Mesenteric fat pad (tissue), 1 donor: ENCODE measurements at places on chromosomes 7 and 10. TPM values are rescaled to one million over a fixed set of nuclear protein-coding genes. Genes with fewer than 3 reads are reported as not detected.

Gene ELFN1
- total RNA-seq, result 3.7 TPM

Gene NEBL
- 0.80 TPM for total RNA-seq

DNA sequence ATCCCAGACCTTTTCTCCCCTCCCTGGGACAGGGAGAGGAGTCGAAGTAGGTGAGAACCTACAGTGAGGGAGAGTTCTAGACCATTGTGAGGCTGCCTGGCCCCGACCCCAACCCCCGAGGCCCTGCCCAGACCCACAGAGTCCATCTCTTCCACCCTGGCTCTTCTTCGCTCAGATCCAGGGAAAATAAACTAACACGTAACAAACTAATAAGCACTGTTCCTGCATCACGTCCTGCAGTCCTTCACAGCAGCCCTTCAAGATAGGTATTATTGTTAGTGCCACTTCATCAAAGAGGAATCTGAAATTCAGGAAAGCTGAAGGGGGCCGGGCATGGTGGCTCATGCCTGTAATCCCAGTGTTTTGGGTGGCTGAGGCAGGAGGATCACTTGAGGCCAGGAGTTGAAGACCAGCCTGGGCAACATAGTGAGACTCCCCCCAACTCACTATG lies at the start of gene SPACDR:
SPACDR (minus strand) TSS at position 51 of the 451 bp plus-strand sequence. CDS start 235 bp downstream, outside the sequence.
- DNase-seq, result no peak

DNA sequence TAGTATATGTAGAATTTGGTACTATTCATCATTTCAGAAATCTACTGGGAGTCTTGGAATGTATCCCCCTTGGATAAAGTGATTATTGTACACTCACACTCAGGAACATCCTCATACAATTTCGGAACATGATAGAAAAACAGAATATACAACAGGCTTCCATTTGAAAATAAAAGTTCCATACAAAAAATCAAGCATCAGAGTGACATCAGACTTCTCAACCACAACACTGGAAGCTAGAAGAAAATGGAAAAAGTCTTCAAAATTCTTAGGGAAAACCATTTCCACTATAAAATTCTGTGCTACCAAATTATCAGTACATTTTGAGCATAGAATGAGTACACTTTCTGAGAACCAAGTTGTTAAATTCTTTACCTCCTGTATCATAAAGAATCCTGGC lies 8.8 kb downstream of the LYZL1 start:
- no peak for DNase-seq

Gene GSTO2
- total RNA-seq, result 0.45 TPM

- no peak for DNase-seq
Measured at GRCh38 chr10:114658175-114658574, at the start of gene ABLIM1. ABLIM1 (minus strand) TSS chr10:114658275; CDS start chr10:114658200, 75 bp downstream.

Gene SPDYE2B
- total RNA-seq, result not detected

Gene SMO
- total RNA-seq, result 6.9 TPM

DNA sequence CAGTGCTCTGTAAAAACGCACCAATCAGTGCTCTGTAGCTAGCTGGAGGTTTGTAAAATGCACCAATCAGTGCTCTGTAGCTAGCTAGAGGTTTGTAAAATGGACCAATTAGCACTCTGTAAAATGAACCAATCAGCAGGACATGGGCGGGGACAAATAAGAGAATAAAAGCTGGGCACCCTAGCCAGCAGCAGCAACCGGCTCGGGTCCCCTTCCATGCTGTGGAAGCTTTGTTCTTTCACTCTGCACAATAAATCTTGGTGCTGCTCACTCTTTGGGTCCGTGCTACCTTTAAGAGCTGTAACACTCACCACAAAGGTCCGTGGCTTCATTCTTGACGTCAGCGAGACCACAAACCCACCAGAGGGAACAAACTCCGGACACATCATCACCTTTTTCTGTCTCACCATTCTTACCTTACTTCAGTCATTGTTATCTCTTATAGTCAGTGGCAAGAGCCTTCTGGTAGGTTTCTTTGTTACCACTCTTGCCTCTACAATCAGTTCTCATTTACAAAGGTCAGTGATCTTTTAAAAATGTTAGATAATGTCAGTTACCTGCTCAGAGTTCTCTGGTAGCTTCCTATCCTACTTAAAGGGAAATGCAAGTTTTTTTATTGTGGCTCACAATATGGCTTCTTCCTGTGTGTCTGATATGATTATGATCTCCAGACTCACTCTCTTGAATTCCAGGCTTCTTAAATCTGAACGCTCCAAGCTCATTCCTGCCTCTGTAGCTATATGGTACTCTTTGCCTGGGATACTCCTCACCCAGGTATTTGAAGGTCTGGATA lies 4.5 kb downstream of the STAM start:
- no peak for DNase-seq

Gene PPIA
- 1,211 TPM for total RNA-seq

DNA sequence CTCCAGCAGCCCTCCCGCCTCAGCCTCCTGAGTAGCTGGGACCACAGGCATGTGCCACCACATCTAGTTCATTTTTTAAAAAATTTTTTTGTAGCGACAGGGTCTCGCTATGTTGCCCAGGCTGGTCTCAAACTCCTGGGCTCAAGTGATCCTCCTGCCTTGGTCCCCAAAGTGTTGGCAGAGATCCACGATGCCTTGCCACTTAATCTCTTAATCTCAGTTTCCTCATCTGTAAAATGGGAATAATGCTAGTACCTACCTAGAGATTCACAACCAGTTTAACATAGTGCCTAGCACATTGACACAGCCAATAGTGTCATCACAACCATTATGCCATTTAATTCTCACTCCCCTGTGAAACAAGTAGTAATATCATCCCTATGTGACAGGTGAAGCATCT lies 4.8 kb upstream of the CPA4 start:
- no peak for DNase-seq

Gene RELN
- total RNA-seq, result 1.8 TPM

- DNase-seq, result peak; percentile 78
Measured at GRCh38 chr10:3412646-3413045, 240.1 kb upstream of the PITRM1 start.

Gene DOCK4
- 40.9 TPM for total RNA-seq

DNA sequence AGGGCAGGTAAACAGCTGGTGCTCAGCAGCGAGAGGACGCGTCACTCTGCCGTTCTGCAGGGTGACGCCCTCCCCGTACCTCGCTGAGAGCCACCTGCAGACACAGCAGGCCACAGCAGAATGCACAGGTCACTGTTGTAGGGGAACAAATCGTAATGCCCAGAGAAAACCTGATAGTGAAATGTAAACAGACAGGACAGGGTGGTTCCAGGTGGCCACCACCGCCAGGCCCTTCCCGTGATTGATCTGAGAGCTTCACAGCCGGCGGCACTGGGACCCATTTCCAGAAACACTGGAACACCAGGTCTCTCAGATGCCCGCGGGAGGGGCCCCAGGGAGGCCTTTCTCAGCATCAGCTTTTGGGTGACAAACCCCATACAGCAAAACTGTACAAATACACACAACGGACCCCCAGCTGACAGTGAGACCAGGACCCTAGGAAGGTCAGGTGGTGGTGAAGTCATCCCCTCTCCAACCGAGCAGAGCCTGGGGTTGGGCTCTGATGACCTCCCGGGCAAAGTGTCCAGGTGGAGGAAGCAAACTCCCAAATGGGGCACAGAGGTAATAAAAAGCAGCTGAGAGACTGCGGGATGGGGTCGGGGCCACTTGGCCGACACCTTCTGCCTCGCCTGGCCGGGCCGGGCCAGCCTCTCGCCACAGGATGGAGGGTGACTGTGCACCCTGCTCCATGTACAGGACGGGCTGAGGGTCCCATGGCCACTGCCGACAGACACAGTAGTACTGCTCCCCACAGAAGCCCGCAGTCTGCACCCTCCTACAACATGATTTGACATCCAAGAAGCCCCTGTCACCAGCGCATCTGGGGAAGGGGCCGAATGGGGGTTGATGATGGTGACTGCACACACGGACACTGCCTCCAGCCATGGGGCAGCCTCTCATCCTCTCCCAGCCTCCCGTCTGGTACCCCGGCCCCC lies 4.6 kb downstream of the BHLHA15 start:
- DNase-seq, result no peak

GRCh38 chr10:34674176-34674575 lies 140.9 kb downstream of the PARD3 start:
- no peak for DNase-seq

Gene RRP12
- total RNA-seq, result 38.6 TPM

GRCh38 chr7:7687800-7688199 lies 30.6 kb downstream of the RPA3 start:
- DNase-seq, result no peak

- DNase-seq, result no peak
Measured at GRCh38 chr10:26374426-26374825, 63.7 kb upstream of the APBB1IP start.

- no peak for DNase-seq
Measured at GRCh38 chr7:93043385-93043985, 74.3 kb downstream of the SAMD9 start.

Gene SPDYE11
- total RNA-seq, result not detected

Gene VENTX
- 4.0 TPM for total RNA-seq

- no peak for DNase-seq
Measured at GRCh38 chr10:28214219-28214618, 88.6 kb downstream of the MPP7 start.

- no peak for DNase-seq
Measured at GRCh38 chr7:157486007-157486755, 149.4 kb downstream of the DNAJB6 start.

- DNase-seq, result peak; percentile 96
Measured at GRCh38 chr7:91940572-91941341, at the start of gene AKAP9. AKAP9 (plus strand) TSS chr7:91940862; CDS start chr7:91941100, 238 bp downstream.

DNA sequence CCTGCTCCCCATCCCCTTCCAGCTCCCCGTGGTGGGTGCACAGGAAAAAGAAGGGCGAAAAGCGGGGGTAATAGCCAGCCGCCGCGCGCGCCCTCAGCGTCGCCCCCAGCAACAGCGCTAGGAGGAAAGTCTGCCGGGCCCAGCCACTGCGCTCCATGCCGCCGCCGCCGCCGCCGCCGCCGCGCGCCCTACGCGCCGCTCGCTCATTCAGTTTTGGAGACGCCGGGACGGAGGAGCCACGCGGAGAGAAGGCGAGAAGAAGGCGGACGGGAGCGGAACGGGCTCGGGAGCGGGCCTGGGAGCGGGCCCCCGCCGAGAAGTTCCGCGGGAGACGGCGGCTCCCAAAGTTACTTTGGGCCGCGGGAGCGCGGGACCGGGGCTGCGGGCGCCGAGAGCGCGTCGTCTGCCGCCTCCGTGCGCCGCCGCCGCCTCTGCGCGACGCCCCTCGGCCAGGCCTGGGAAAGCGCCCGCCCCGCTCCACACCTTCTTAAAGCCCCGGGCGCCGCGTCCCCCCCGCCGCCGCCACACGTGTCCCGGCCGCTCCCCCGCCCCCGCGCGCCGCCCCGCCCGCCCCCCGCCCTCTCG lies at the start of gene RELN:
RELN (minus strand) TSS at position 459 of the 585 bp plus-strand sequence; CDS start at position 157, 302 bp downstream.
- no peak for DNase-seq

- DNase-seq, result no peak
Measured at GRCh38 chr10:79947083-79947415, 1.9 kb downstream of the SFTPD start.

DNA sequence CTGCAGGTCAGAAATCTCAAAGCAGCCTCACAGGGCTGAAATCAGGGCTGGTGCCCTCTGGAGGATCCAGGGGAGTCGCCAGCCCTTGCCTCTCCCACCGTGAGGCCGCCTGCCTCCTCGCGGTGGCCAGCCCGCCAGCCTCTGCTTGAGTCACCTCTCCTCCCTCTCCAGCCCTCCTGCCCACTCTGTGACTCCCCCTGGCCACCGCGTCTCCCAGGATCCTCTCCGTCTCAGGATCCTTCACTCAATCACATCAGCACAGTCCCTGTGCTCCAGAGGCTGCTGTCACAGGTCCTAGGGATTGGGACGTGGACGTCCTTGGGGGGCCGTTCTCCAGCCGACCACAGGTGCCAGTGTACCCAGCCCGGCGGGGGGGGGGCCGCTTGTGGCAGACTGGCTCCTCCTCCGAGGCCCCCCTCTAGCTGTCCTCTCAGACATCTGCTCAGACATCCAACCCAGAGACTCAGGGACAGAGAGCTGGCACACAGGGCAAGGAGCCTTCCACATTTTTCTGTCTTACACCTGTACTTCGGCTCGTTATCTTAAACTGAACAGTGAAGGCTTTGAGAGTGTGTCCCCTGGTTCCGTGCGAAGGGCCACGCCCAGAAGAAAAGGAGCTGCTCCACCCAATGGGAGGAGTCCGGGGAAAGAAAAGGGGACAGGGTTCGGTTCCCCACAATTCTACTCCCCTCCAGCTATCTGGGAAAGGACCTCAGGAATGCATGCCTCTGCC lies 9.4 kb upstream of the PPP2R2D start:
- no peak for DNase-seq

- no peak for DNase-seq
Measured at GRCh38 chr7:51031791-51032515, 249.3 kb upstream of the GRB10 start.

DNA sequence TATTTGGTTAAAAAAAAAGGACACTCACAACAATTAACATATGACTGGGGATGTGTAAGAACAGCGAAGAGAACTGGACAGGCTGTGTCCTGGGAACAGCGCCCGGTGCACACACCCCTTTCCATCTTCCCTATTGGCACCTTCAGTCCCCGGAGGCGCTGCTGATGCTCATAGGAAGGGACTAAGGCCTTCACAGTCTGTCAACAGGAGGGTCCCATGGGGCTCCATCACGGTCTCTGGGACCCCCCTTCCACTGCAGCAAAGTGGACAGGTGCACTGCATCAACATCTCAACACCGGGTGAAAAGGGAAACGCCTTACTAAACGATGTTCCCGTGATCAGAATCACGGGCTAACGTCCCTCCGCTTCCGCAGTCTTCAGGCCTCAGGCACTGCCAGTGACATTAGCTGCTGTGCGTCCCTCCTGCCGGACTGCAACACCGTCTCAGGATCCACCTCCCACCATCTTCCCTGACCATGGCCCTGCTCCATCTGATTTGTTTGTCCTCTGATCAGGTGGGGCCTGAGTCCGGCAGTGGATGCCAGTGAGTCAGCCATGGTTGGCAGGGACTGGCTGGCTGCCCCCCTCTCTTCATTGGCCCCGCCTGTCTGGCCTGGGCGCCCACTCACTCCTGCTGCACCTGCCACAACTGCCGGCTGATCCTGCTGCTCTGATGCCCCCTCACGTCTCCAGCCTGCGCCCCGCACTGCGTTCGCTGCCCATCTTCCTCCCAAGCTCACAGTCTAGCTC lies 614.7 kb downstream of the DNAJB6 start:
- DNase-seq, result peak; percentile 88

Gene RNF148
- total RNA-seq, result 1.2 TPM

- no peak for DNase-seq
Measured at GRCh38 chr7:2438775-2439174, 35.4 kb downstream of the CHST12 start.

Gene SPDYE1
- not detected for total RNA-seq

Gene SND1
- 193 TPM for total RNA-seq

Gene LRRD1
- total RNA-seq, result not detected

Gene PNLIPRP3
- total RNA-seq, result not detected
